ENCODE measurements at places on chromosomes 1 and 21.

DNA sequence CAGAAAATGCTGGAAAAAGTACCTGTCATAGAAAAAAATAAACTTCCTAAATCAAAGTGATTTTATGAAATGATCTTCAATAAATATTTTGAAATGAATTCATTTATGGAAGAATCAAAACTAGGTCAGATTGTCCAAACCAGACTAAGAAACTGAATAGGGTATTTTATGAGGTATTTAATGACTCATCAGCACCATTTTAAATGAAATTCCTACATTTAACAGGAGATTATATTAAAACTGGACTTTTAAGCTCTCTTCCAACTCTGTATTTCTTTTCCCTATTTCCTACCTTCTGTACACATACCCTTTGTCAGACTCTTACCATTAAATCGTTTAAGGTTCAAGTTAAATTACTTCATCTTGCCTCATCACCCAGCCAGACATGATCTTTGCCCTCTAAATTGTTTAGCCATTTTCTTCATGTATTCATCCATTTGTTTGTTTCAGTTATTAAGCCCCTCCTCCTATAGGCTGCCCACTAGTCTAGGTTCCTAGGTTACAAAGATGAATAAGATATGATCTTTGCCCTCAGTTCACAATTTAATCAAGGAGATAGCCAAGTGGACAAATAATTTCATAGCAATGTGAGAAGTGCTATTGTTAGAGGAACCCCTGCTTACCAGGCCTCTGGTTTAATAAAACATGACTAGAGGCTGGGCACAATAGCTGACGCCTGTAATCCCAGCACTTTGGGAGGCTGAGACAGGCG is 25.0 kb downstream of the TATDN3 start:
- DNase-seq = no peak

GRCh38 chr21:42981214-42981523 is 6.8 kb downstream of the PKNOX1 start:
- no peak for DNase-seq

DNA sequence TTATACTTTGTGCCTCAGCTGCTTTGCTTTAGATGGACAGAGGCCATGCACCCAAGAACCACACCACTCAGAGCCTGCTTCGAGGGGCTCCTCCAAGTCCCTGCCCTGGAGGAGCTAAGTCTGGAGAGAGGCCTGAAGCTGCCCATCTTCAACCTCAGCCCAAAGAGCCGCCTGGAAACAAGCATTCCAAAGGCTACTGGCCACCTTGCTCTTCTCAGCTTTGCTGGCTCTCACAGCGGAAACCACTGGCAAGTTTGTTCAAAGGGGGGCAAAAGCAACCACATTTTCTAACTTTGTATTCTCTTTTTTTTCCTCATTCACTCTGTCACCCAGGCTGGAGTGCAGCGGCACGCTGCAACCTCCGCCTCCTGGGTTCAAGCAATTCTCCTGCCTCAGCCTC is 23.2 kb downstream of the VPS26C start:
- no peak for DNase-seq

DNA sequence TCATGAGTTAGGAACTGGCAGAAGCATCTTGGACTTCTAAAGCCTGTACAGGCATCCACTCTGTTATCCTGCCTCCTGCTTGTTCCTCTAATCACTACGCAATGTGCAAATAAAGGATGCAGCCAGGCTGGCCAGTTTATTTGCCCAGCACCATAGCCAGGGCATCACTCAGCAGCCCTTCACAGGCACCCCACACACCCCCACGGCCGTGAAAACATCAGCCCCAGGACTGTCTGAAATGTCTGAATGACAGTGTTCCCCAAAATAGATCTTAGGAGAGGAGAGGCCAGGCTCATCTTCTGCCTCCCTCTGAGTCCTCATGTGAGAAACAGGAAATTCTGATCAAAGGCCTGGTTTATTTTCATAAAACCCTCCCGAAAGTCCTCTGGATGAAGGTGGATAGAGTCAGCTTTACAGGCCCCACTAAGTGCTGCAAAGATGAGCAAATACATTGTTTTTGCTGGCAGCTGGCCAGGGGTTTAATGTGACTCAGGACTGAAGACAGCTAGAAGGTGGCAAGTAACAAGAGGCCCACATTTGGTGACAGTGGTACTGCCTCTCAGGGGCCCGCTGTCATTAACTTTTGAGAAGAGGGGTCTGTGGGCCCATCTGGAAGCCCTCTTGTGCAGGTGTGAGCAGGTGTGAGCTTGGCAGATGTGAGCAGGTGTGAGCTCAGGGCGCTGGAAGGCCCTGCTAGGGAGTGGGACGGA is 32.9 kb downstream of the GRHL3 start:
- no peak for DNase-seq

DNA sequence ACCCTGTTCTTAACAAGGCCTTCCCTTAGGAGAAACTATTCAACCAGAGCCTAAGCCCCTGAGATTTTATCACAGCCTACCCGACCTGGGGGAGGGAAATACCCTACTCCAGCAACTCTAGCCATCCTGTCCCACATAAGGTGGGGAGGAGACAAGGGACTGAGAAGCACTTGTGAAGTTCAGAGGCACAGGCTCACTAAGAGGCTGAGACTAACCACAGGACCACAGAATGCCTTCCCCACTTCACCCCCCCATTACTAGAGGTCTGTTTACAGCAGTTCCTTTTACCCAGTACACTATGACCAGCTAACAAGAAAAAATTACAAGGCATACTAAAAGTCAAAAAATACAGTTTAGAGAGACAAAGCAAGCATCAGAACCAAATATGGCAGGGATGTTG is 86.8 kb downstream of the TEX35 start:
- no peak for DNase-seq

DNA sequence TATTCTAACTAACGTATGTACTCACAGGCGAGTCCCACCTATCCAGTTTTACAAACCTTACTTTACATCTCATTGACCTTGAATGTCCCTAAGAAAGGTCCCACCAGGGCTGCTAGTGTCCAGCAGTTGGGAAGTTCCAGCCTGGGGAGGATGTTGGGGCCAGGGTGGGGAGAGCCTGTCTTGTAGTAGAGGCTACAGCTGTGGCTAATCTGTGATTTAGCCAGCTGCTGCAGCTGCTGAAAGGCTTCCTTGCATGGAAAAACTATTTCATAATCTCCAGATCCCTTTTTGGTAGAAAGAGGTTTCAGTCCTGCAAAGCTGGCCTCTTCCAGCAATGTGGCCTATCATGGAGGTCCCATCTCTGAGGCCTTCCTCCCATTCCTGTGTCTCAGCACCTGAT is 23.1 kb downstream of the TNN start:
- DNase-seq = no peak
